Activated B cell treated with CpG ODN at 0.5 μM for 24 hours (primary cell): ENCODE measurements at places on chromosomes 4 and X.

- DNase-seq = no peak
These were observed 212.7 kb downstream of the RPA4 start for GRCh38 chrX:97096385-97096784.

DNA sequence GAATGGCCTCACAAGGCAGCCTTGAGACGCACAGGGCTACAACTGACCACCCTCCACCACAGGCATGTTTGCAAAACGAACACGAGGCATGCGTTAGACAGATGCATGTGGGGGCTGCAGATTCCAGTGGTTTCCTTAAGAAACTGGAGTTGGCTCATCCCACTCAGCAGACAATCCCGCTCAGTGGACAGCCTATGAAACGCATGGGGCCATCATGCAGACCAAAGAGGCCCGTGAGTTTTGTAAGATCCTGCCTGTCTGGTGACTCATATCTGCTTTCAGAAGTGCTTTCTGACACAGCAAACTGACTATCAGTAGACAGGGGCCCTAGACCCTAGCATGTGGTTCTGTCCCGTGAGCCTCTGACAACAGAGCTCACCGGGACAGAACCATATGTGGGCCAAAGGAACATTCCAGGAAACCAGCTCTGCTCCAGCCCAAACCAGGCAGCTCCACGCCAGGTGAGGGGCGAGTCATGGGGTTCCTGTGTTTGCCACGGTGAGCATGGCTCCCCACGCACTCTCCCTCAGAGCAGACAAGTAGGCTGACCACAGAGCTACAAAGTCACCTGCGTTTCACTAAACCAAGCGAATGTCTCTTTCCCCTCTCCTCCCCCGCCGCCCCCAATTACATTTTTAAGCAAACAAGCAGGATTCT lies 74.4 kb downstream of the MTMR1 start:
- DNase-seq = no peak

- no peak for DNase-seq
These were observed 153.5 kb upstream of the FAM241A start for GRCh38 chr4:111991797-111992196.

DNA sequence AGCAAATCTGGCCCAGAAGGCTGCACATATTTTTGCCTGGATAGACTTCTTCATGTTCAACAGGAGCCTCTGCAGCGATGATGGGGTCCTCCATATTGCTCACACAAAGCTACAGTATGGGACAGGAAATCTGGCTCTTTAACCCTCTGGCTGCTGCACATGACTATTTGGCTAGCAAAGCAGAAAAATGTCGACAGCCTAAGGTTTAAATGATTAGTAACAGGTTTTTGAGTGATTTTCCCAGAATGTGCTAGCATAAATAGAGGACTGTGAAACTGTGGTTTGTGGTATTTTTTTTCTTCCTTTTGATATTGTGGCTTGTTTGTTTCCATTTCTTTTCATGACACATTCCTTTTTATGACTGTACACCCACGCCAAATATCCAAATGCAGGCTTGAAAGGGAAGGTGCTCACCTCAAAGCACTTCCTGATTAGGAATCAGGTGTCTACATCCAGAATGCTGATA lies 120.2 kb upstream of the GK2 start:
- DNase-seq = no peak
